GM10248 (cell line): ENCODE measurements at places on chromosomes 7 and 10.
A peak's percentile ranks its signal among the peaks of the same experiment; 100 is the strongest.

DNA sequence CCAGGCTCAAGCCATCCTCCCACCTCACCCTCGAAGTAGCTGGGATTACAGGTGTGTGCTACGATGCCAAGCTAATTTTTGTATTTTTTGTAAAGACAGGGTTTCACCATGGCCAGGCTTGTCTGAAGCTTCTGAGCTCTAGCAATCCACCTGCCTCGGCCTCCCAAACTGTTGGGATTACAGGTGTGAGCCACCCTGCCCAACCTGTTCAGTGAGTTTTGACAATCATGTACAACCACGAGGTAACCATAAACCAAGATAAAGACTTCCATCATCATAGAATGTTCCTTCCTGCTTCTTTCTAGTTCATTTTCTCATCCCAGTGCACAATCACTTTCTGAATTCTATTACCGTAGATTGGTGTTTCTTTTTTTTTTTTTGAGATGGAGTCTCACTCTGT is 30.5 kb upstream of the MKRN1 start:
- no peak for DNase-seq

GRCh38 chr7:122166275-122166674 is 22.2 kb upstream of the AASS start:
- no peak for DNase-seq

- DNase-seq, result no peak
Observed at GRCh38 chr10:101851411-101852116, 8.0 kb upstream of the KCNIP2 start.

- no peak for DNase-seq
Observed at GRCh38 chr10:126663328-126663727, 7.2 kb downstream of the C10orf90 start.

DNA sequence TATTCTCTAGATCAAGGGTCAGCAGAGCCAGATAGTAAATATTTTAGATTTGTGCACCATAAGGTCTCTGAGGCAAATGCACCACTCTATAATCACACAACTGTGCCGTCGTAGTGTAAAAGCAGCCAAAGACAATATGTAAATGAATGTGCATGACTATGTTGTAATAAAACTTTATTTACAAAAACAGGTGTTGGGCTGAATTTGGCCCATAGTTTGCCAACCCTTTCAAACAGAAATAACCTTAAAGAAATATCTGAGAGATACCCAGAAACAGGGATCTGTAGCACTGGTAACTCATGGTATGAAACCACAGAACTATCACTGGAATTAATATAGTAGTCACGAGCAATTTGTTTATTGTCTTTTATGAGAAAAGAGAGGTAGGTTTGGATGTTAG is 86.0 kb downstream of the ARID5B start:
- DNase-seq, result no peak

- no peak for DNase-seq
Observed at GRCh38 chr7:116446212-116446855, 53.2 kb upstream of the CAV2 start.

DNA sequence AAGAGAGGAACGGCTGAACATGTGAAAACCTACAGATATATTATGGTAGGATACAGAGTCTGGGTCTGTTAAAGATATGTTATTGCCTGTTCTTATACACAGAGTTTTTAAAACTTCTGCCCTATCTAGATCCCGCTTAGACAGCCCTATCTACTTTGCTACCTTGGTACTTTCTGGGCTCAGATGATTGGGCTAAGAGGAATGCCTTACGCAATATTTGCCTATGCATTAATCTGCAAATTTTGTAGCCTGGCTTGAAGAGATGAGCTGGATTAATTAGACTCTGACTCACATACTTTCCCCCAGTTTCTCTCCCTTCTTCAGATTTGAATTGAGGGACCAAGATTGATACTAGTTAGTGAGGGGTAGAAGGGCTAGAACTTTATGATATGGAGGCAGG is 33.6 kb upstream of the A1CF start:
- DNase-seq, result no peak

GRCh38 chr10:59905066-59905730 is 1.2 kb downstream of the CCDC6 start:
- DNase-seq, result peak; percentile 77

- no peak for DNase-seq
Observed at GRCh38 chr7:137978464-137979237, 23.2 kb downstream of the CREB3L2 start.

DNA sequence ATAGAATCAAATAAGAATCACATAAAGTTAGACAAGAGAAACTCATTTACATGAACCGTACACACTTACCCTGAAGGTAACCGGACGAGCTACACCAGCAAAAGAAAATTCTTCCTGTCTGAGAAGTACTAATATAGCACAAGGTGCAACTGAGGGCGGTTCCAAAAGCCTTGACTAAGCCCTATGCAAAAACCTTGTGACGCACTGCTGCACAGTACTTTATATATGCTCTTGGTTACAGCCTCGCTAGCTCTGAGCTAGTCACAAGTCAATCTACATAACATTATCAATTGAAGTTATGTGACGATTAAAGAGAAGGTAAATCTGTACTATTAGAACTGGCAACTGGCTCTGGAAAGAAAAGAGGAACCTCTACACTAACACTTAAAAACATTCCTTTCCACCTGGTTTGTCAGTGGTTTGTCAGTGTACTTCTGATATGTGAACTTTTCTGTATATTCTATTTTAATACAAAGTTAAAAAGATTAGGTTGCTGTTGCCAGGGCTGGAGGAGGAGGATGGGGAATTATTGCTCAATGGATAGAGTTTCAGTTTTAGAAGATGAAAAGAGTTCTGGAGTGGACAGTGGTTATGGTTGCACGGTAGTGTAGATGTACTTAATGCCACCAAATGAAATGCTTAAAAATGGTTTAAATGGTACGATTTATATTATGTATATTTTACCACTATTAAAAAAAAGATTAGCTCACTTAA is 21.6 kb downstream of the NT5C3A start:
- peak; percentile 69 for DNase-seq

- peak; percentile 52 for DNase-seq
Observed at GRCh38 chr10:102113956-102114857, 6.0 kb downstream of the LDB1 start.

- DNase-seq, result peak; percentile 43
Observed at GRCh38 chr10:123140164-123140982, 4.6 kb downstream of the HMX3 start.

GRCh38 chr7:127918130-127918529 is 113.1 kb downstream of the LRRC4 start:
- DNase-seq, result no peak

DNA sequence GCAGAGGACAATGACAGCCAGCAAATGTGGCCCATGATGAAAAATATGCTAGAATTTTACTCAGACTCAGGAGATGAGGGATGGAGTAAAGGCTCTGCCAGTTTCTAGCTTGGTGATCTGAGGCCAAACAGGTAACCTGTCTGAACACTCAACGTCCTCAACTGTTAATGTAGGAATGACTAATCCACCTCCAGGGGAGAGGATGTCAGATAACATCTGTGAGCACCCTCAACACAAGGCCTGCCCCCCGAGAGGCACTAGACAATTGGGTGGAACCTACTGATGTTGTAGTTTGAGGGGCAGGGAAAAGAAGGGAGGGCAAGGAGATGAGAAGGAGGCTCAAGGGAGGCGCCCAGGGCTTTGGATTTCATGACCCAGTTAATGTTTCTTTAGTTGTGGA is 445.1 kb downstream of the PLXNA4 start:
- DNase-seq, result no peak

GRCh38 chr10:131746241-131746711 is 154.5 kb upstream of the PPP2R2D start:
- DNase-seq, result no peak

GRCh38 chr10:78528749-78529204 is 495.1 kb downstream of the RPS24 start:
- no peak for DNase-seq

DNA sequence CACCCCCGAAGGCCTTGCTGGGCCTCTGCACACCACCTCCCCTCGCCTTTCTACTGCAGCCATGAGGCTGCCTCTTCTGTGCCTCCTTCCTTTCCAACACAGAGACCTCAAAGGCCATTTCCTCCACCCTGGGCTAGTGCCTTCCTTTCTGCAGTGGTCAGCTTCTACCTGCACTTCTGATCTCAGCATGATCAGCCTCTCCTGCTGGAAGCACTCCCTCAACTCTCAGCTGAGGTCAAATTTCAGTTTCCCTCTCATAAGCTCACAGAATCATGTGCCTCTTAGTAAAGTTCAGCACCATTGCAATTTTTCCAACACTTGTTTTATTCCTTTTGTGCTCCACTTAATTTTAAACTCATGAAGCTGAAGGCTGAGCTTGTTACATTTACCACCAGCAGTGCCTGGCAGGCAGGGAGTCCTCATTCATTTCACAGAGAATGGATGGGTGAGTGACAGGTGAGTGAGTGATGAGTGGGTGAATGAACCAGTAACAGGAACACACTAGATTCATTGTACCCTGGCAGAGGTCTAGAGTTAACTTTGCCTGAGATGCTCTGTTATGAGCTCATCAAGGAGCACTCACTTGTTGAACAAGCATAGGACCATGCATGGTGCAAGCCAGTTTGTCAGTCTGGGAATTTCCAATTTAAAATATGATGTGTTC is 124.0 kb upstream of the PRSS58 start:
- no peak for DNase-seq

DNA sequence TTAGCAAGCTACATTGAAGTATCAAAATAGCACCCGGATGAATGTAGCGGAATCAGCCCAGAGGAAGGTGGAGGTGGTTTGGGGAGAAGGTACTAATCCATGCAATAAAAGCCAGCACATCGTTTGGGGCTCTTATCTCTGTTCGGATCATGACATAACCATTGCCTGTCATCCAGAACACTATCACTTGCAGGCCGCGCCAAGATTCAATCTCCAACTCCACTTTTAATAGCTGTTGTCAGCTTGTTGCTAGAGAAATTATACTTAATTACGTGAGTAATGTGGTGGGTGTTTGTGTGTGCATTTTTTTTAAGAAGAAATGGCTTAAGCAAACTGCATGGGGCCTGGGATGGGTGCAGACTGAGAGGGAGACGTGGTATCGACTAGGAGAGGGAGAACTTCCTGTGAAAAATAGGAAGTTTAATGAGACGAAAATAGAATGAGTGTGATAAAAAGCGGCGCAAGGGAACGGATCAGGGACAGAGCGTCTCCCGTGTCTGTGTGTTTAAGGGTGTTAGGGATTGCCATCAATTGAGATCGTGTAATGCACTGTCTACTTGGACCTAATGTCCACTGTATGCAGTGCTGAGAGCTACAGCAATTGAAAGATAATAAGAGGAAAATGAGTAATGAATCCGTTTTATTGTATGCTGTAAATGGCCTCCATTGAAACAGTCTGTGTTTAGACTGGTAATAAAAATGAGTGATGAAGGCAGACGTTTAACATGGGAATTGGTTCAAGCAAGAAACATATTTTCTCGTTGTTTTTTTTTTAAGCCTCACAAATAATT is 27.6 kb upstream of the SFMBT2 start:
- DNase-seq, result no peak

GRCh38 chr7:119711104-119711503 is 561.9 kb upstream of the KCND2 start:
- DNase-seq, result peak; percentile 14

- DNase-seq, result no peak
Observed at GRCh38 chr10:107701943-107702342, 537.4 kb upstream of the SORCS1 start.

GRCh38 chr10:86127274-86127819 is 239.2 kb downstream of the GRID1 start:
- no peak for DNase-seq

DNA sequence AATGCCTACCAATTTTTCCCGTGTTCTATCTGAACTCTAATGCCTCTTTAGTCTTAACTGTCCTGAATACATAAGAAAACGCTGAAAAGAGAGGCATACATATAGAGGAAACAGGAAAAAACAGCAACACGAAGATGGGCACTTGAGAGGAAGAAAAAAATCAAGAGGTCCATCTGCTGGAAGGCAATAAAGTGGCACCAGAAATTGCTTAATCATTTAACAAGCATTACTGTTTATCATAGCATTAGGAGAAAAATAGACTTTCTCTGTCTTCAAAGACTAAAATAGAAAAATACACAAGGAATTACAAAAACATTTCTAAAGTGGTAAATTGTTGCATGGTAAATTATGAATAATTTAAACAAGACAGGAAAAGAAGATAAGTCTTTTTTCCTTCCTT is 35.0 kb downstream of the NSUN6 start:
- no peak for DNase-seq

GRCh38 chr10:11197266-11197712 is 179.6 kb downstream of the CELF2 start:
- peak; percentile 47 for DNase-seq

DNA sequence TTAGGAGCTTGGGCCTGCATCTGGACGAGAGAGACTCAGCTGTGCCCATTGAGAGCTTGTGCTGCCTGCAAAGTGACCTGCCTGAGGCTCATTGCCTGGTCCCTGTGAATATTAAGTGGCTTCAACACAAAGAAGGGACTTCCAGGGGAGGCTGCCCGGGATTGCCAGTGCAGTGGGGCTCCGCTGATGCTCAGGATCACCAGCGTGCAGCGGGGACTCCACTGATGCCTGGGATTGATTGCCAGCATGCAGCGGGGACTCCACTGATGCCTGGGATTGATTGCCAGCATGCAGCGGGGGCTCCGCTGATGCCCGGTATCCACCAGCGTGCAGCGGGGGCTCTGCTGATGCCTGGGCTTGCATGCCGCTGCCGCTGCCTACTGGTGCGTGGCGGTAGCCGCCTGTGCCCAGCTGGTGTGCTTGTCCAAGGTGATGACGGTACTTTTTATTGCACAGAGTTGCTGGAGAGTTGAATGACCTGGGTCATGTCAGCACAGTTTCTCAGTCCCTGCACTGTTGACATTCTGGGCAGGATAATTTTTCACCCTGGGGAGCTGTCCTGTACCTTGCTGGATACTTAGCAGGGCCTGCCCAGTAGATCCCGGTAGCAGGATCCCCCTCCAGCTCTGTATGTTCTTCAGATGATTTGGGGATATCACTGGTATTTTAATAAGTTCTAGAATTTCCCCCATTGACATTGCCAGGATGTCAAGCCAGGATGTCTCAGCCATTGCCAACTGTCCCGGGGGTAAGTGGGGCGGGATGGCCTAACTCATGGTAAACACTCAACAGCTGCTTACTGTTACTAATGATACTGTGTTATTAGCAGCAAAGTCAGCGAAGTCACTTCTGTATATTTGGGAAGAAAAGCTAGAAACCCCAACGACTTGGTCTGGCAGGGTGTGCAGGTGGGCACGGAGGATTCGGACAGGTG is 13.0 kb downstream of the DOCK1 start:
- no peak for DNase-seq

- DNase-seq, result no peak
Observed at GRCh38 chr7:24912424-24912823, 67.6 kb downstream of the OSBPL3 start.

- DNase-seq, result no peak
Observed at GRCh38 chr10:21083861-21084260, 186.8 kb upstream of the NEBL start.

GRCh38 chr7:2734084-2734686 is 46.2 kb downstream of the AMZ1 start:
- no peak for DNase-seq
